ENCODE measurements at places on chromosomes 6 and 20. TPM values are rescaled to one million over a fixed set of nuclear protein-coding genes. Genes with fewer than 3 reads are reported as not detected.

Gene CST8
- not detected for total RNA-seq

Gene PCK1
- total RNA-seq = not detected

Gene ADGRF4
- total RNA-seq = under 0.01 TPM

Gene SLC22A3
- total RNA-seq = 0.26 TPM

Gene FAM162B
- total RNA-seq = 13.1 TPM
